ENCODE measurements at places on chromosomes 4 and X. TPM values are rescaled to one million over a fixed set of nuclear protein-coding genes. Genes with fewer than 3 reads are reported as not detected.
A peak's percentile ranks its signal among the peaks of the same experiment; 100 is the strongest.

Gene ACE2
- total RNA-seq: not detected

Gene GAGE12F
- not detected for total RNA-seq

Gene PCDH7
- total RNA-seq: not detected

Gene SLC2A9
- total RNA-seq: 1.5 TPM

DNA sequence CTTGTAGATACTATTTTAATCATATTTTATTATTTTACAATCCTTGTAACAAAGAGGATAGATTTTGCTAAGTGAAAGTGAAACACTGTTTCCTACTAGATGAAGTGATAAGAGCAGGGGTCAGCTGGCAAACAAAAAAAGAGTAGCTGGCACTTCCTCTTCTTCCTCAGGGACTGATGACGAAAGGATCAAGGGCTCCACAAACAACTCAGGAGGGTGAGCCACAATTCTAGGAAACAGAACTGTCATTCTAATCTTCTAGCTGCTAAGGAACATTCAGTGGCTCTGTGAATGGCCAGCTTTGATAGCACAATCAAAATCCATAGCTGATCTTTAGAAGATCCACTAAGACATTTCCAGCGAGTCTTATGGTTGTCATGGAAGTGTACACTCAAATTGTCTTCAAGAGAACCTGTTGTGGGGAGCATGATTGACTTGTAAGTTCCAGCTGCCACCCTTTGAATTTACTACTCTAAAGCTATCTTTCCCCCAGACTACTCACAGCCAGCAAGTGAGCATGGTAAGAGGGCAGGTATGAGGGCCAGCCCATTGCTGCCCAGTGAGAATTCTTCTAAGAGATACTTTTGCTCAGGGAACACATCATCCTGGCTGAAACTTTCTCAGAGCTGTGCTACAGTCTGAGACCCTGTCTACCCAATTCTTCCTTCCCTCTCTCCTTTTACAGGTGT, 275.7 kb upstream of the RASGEF1B start:
- DNase-seq: no peak

DNA sequence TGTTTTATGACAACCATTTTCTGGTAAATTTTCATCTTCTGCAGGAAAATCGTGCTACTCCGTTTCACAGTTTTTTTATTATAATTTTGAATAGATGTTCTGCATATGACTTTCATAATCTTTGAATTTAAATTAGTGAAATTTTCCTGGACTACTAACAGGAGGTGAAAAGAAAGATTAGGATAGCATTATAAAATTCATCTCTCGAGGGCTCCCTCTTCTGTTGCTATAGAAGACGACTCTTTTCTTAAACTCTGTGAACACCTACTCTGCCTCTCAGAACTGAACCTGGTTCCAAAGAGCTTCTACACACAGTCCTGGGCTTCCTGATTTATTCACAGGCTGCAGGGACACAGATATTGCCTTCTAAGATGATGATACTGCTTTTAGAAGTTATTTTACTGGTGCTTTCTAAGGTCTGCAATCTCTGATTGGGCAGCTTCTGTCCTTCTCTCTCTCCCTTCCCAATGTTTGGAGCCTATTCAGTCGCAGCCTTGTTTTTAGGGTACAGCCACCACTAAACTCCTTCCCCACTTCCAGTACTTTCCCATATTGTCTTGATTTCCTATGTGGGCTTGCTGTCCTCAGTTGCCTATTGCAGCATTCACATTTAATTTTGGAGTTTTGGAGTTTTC, 10.1 kb upstream of the SAP30 start:
- DNase-seq: peak; percentile 17

- no peak for DNase-seq
Observed at GRCh38 chrX:53798281-53798680, 111.8 kb upstream of the HUWE1 start.

DNA sequence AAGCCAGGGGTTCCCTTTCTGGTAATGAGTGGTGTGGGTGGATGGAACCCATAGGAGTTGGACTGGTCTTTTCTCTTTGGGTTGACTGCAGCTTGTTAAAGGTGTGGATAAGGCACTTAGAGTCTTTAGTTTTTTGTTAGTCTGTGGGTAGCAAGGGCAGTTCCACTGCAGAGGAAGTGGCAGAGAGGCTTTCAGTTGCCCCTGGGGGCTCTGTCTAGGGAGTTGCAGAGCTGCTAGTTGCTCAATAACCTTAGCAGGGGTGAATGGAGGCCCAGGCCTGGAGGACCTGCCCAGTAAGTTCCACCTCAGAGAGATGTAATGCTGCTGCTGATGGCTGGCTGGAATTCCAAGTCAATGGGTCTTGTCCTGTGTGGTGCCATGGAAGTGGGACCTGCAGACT, 282.6 kb upstream of the NDST4 start:
- no peak for DNase-seq

- DNase-seq: peak; percentile 20
Observed at GRCh38 chr4:153257151-153257620, 52.9 kb downstream of the TRIM2 start.

- DNase-seq: peak; percentile 56
Observed at GRCh38 chr4:7646384-7647061, 211.8 kb upstream of the PSAPL1 start.

GRCh38 chrX:27751976-27752375, 55.8 kb upstream of the MAGEB10 start:
- no peak for DNase-seq

GRCh38 chr4:107094332-107094731, 58.2 kb upstream of the DKK2 start:
- no peak for DNase-seq

GRCh38 chrX:118579417-118579816, 83.8 kb downstream of the DOCK11 start:
- DNase-seq: no peak

GRCh38 chrX:38036466-38036865, 30.1 kb downstream of the SYTL5 start:
- DNase-seq: no peak

DNA sequence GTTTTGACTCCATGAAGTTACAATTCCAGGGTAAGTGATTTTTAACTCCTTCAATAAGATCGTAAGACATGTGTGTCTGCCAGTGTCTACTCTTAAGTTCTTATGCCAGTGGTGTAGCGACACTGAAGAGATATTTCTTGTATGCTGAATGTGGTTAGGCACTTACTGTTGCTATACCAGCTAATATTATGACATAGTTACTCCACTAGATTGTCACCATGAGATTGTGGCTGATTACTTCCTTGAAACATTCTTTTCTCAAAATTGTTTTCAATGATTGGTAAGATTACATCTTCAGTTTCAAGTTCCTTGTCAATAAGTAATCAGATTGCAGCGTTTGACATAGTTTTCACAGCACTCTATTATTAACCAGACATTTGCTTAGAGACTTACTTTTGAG, 60.6 kb upstream of the PAGE5 start:
- DNase-seq: no peak

All from natural killer cell (primary cell).